ENCODE measurements at places on chromosomes 16 and 17.

- no peak for DNase-seq
These were observed at the start of gene HOXB3 for GRCh38 chr17:48589831-48590606. Gene HOXB3 (minus strand): TSS chr17:48590241. CDS start chr17:48552474, 37,767 bp downstream.

DNA sequence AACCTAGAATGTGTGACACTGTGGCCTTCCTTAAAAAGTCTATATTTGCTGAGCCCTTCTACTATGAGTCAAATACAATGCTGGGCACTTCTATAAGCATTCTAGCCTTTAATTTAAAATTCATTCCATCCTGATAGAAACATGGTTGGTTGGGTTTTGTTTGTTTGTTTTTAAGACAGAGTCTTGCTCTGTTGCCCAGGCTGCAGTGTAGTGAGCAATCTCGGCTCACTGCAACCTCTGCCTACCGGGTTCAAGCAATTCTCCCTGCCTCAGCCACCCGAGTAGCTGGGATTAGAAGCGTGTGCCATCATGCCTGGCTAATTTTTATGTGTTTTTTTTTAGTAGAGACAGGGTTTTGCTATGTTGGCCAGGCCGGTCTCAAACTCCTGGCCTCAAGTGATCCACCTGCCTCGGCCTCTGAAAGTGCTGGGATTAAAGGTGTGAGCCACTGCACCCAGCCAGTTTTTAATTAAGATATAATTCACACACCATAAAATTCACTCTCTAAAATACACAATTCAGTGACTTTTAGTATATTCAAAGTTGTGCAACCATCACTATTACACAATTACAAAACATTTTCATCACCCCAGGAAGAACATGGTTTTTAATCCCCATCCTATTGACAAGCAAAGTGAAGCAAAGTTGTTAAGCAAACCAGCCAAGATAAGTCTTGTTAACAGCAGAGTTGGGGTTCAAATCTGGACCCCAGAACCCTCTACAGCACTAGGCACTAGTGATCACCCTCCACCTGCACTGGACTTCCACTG is 42.8 kb downstream of the CMTM4 start:
- no peak for DNase-seq

- no peak for DNase-seq
These were observed 76.0 kb downstream of the ZNF18 start for GRCh38 chr17:11921296-11921695.

GRCh38 chr17:27980043-27980442 is 62.4 kb upstream of the NLK start:
- DNase-seq, result no peak

- peak; percentile 46 for DNase-seq
These were observed 91.4 kb upstream of the CCL2 start for GRCh38 chr17:34163646-34164045.

DNA sequence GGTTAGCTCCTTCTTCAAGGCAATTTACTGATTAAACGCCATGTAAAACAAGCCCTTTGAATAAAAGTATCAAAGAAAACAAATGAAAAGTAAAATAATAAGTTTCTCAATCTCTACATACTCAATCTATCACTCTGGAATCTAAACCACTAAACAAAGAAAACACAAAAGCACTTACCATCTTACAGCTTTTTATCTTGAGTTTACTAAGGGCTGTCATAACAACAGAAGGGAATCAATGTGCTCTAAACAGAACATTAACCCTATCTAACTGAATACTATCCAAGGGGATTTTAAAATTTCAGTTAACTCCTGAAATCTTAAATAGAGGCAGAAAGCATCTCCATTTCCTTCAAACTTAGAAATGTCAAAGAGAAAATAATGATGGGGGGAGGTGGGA is 3.4 kb downstream of the SKA2 start:
- DNase-seq, result no peak

- DNase-seq, result peak; percentile 57
These were observed 20.0 kb upstream of the RNF135 start for GRCh38 chr17:30950669-30951399.

DNA sequence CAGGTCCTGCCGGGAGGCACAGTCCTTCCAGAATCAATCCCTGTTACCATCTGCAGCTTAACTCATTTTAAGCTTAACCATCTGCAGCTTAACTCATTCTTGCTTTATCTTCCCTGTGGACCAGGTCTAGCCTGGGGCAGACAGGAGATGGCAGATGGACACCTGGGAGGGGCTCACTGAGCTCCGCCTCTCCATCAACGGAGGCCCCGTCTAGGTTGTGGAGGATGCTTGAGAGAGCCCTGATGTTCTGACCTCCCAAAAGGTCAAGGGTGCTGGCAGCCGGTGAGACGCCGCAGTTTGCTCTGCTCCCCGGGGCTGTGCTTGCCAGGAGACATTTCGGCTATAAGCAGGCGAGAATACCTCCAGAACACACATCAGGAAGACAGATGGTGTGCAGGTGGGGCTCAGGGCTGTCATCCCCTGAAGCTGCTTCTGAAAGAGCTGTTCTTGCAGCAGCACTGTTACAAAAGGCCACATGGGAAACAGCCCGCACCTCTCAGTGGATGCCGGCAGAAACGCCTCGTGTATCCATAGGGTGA is 41.3 kb downstream of the BAIAP2 start:
- DNase-seq, result no peak

DNA sequence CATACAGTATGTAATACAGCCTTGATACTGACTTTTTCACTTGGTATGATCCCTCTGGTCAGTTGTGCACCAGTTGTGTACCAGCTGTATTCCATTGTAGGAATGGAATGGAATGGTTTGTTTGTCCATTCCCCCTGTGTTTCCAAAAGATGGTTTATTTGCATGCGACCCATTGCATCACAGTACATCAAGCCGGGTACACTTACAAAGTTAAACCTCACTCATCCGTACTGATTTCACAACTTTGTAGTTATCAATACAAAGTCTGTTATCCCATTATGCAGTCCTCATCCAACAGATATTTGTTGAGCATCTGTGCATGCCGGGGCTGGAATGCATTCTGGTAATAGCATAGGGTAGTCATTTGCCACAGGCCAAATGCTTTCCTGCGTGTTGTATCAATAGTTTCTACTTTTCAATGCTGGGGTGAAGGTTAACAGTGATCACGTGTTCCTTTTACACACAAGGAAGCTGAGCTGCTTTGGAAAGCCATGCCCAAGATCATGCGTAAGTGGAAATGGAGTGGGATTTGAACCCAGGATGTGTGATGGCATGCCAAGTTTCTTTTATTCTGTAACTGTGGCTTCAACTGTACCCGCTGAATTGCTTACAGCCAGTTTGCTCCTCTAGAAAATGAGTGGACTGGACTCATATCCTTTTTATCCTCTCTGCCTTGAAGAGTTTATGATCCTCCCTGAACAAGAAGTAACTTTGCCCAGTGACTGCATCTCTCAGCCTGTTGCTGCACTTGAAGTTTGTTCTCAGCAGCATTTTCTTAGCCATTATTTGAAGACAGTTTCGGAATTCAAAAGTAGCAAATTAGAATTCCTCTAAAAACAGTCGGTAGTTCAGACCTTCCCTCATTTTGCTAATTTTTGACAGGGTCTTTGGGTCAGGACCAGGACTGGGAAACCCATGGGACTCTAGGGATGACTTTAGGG is 228.5 kb downstream of the CCDC182 start:
- no peak for DNase-seq

DNA sequence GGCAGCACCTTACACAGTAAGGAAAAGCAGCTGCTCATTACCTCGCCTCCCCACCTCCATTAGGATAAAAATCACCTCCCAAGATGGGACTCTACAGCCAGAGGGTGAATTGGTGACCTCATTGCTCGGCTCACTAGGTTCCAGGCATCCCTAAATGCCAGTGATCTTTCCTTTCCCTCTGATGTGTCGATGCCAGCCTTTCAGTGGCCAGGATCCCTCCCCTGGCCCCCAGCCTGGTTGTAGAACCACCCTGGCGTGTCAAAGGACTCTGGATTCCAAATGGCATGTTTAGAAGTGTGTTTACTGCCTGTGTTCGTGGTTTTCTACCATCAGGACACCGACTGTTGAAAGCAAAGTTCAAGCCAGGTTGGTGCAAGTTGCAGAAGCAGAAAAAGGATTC is 72.1 kb upstream of the LYRM9 start:
- no peak for DNase-seq

DNA sequence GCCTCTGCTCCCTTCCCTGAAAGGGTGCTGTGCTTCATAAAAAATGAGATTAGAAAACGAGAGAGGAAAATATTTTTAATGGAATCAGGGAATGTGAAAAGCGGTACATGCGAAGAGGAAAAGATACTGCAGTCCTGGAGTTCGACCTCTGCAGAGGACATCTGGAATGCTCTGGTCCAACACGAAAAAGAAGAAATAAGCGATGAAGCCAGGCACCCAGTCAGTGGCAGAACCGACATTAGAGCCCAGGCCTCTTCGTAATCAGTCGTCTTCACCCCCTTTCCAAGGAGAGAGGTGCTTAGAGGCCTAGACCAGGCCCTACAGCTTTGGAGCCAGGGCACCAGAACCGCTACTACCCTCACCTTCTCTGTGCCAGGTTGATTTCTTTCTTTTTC is 459 bp upstream of the MARCHF10 start:
- DNase-seq, result no peak

DNA sequence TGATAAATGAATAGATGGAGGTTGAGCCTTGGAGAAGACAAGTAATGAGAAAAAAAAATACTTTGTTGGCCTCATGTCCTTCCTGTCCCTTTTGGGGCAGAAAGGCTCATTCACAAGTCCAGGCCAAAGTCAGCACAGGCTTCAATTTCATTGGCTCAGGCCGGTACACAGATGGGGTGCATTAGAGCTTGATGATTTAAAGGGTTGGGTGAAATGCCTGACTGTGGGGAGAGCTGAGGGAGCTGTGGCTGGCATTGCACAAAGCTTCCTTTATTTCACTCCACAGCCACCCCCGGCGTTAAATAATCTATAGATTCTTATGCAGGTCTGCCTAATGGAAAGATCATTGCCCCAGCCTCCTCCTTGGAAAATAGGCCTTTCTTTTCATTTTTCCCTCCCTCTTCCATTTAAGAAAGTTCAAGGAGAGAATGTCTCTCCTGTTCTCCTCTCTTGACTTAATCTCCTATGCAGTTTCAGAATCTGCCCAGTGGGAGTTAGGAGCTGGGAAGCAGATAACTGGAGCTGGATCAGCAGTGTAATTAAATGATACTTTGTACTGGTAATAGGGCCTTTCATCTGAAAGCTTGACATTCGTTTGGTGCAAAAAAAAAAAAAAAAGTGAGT is 24.4 kb downstream of the YPEL2 start:
- DNase-seq, result peak; percentile 61

DNA sequence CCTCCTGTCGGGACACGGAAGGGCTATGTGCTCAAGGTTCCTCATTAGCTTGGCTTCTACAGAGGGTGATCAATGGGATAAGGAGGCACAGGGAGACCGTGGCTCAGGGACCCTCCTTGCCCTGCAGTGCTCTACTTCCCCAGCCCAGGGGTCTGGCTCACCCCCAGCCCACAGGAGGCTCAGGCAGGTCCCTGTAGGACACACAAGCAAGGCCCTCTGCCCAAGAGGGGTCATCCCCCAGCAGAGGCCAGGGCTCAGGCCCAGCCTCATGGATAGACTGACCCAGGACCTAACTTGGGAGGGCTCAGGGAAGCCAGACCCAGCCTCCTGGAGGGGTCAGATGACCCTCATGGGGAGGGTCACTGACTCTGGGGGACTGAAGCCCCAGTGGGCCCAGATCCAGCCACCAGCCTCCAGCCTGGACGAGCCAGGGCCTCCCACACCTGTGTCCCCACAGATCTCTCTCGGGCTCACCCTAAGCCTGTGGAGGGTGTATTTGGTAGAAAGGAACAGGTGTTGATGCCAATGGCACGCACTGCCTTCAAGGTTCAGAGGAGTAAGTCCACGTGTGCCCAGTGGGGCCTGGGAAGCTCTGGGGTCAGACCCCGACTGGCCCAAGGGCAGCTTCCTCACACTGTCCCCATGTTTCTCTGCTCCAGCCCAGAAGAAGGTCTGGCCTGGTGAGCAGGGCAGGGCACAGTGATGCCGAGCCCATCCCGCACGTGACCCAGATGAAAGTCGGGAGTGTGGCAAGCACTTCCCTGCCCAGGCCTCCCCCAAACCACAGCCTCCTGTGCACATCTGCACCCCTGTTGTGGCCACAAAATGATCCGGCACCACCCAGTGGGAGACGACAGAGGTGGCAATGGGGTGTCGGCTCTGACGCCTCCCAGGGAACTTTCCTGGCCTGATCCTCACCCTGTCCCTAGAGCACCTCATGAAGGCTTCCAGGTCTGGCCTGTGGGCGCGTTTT is 10.9 kb upstream of the KRTAP17-1 start:
- DNase-seq, result no peak

DNA sequence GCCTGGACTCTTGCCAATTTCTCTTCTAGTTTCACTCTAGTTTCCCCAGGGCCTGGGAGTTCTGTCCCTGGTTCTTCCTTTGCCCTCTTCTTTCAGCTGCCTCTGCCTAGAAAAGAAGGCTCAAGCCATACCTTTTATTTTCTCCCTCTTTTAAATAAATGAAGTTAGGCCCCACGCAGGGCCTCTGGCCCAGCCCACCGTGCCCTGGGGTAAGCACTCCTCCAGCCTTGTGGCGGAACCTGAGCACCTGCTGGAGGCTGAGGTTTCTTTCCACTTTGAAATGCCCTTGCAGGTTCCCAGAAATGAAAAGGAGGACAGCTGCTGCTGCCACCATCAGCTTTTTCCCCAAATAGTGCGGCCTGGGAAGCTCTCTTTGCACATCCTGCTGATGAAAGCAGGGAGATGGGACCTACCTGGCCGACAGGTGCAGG is 139.4 kb downstream of the CCDC182 start:
- DNase-seq, result no peak

- DNase-seq, result no peak
These were observed 770 bp downstream of the CCNF start for GRCh38 chr16:2429771-2430663.

GRCh38 chr16:23025692-23026307 is 123.5 kb downstream of the USP31 start:
- DNase-seq, result no peak

DNA sequence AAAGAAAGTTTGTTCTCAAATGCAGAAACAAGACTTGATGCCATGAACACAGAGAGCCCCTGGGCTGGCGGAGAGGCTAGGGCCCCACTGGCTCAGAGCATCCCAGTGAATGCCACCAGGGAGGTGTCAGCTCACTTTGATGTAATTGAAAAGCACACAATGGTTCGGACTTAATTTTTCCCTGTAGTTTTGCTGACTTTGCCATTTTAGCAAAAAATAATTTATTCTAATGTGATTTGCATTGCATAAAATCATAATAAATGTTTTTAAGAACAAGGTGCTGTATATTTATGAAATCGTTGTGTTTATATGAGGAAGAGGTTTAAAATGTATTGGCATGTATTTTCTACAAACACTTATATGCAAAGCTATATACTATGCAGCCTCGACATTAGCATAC is 140.5 kb downstream of the HS3ST4 start:
- DNase-seq, result no peak

GRCh38 chr16:78155791-78156345 is 56.4 kb downstream of the WWOX start:
- no peak for DNase-seq

Data from left hindlimb (tissue), 1 donor.